ENCODE measurements at places on chromosomes 5 and 9.

DNA sequence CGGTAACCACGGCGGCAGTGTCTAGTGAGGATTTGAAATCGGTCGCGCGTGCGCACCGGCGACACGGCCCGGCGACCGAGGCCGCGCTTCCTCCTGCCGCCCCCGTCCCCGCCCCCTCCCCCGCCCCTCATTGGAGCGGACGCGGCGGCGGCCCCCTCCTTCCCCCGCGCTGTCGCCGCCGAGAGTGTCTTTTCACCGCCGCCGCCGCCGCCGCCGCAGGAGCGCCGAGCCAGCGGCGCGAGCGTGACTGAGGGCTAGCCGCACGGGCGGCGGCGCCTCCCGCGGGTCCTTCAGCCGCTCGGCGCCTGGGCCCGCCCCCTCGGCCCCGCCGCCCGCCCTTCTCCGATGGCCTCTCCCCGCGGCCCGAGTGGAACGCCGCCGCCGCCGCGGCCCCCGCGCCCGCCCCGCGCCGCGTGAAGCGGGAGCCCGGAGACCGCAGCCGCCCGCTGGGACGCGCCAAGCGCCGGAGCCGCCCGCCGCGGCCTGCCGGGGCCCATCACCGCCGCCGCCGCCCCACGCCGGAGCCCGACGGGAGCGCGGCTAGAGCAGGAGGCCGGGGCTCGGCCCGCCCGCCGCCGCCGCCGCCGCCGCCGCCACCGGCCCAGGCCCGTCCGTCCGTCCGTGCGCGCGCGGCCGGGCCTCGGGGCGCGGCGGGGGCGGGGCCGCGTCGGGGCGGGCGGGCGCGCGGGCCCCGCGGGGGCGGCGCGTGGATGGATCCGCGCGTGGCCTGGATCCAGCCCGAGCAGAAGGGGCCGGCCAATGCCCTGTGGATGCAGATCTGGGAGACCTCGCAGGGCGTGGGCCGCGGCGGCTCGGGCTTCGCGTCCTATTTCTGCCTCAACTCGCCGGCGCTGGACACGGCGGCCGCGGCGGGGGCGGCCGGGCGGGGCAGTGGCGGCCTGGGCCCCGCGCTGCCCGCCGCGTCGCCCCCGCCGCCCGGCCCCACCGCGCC, at the start of gene TENT4A:
Gene TENT4A, plus strand, starts transcription at position 159 of the 952 bp plus-strand sequence. Its CDS starts 552 bp downstream, at position 711.
- DNase-seq = no peak

DNA sequence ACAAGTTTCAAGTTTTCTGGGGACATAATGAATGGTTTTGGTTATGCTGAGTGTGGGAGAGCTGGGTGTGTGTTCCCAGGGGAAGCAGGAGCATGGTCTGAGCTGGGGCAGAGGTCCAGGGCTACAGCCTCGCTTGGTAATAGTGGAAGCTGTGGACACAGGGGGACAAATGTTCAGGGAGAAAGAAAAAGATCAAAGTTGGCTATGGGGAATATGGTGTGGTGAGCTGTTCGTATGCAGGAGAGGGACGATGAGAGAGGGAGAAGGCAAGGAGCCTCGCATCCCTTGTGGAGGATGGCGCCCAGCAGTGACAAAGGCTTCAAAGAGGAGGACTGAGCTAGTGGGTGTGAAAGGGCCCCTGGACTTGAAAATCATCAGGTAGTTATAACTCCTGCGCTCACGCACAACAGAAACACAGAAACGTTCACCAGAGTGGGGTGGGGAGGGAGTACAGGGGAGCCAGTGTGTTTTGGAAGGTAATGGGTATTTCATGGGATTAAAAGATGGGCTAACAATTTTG, 77.2 kb downstream of the TENT4A start:
- no peak for DNase-seq

- peak; percentile 98 for DNase-seq
Measured at GRCh38 chr9:120730654-120731514, 16.6 kb upstream of the MEGF9 start.

DNA sequence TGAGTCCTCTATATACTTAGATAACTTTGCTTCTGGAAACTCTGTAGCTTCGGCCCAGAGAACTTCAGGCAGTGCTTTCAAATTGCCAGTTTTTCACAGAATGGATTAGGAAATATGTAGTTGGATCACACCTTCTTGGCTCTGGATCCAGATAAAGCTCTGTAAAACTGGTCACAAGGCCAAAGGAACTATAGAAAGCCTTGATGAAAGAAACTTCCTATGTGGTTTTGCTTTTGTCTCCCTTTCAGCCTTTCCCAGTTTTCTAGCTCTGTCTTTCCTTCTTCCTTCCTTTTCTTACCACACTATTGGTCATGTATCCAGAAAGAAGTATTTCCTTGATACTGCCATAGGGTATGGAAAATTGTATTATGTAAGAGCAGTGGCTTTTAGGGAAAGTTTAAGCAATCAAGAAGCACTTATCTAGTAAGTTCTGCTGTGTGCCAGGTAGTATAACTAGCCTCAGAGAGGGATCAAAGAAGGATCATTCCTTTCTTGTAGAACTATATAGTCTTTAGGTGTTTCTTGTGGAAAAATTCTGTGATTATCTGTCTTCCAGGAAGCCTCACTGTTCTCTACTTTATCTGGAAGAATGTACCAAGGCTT, 6.3 kb downstream of the GPR21 start:
- no peak for DNase-seq

DNA sequence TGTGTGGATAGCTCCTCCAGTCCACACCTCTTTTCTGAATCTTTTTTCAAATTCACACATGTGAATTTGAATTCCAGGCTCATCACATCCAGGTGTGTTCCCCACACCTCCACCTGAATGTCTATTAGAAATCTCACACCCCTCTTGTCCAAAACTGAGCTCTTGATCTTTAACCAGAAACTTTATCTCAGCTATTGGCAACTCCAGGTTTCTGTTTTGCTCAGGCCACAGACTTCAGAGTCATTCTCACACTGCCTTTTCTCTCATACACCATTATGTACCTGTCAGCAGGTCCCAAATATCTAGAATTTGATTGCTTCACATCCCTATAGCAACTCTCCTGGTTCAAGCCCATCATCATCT, 11.6 kb downstream of the NIPSNAP3B start:
- no peak for DNase-seq

GRCh38 chr9:107874591-107875369, 385.2 kb upstream of the KLF4 start:
- no peak for DNase-seq

DNA sequence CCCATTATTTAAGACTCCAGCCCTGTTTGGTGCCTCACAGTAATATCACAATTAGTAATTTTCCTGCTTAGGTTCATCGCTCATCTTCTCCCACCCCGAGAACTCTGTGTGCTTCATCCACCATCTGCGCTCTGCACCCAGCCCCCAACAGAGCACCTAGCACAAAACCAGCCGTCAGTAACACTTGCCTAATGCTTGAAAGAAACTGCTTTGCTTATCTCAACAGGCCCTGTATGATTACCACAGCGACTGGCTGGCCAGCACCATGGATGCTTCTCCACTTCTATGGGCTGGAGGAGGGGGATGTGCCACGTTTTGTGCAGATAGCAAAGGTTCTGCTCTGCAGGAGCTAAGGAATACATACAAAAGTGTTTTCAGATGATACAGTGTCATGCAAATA, 166.8 kb downstream of the SPOCK1 start:
- DNase-seq = no peak

GRCh38 chr5:128534726-128535125, 3.3 kb downstream of the FBN2 start:
- DNase-seq = no peak

- DNase-seq = no peak
Measured at GRCh38 chr5:15241216-15241821, 258.7 kb upstream of the FBXL7 start.

GRCh38 chr5:162132348-162132747, 64.8 kb downstream of the GABRG2 start:
- DNase-seq = no peak

- no peak for DNase-seq
Measured at GRCh38 chr9:98909935-98910334, 33.8 kb upstream of the COL15A1 start.

DNA sequence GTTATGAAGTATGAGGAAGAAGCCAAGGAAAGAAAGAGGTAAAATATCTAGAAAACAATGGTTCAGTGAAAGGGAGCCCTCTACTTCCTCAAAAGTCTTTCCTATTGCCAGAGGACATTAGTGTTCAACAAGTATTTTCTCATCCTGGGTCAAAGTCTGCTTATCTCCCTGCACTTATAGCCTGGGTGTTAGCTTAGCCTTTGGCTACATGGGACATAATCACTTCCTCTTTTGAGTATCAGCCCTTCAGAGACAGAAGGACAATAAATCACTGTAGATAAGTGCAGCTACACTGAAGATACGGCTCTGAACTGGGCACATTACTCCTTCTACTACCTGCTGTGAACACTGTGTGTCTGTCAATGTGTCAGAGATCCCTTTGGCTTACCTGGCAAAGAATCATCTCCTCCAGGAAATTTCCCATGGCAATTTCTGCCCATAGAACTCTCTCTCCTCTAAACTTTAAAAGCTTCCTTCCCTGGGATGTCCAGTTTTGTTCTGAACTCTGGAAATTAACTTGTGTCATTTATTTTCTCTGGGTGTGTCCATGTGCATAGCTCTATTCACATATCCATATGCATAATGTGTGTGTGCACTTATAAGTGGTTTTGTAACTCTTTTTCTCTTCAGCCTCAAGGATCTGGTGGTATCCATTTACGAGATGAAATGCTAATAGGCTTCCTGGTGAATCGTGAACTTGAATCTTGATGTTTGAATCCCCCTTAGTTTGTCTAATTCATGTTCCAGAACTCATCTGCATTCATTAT, 30.0 kb upstream of the RECK start:
- no peak for DNase-seq

DNA sequence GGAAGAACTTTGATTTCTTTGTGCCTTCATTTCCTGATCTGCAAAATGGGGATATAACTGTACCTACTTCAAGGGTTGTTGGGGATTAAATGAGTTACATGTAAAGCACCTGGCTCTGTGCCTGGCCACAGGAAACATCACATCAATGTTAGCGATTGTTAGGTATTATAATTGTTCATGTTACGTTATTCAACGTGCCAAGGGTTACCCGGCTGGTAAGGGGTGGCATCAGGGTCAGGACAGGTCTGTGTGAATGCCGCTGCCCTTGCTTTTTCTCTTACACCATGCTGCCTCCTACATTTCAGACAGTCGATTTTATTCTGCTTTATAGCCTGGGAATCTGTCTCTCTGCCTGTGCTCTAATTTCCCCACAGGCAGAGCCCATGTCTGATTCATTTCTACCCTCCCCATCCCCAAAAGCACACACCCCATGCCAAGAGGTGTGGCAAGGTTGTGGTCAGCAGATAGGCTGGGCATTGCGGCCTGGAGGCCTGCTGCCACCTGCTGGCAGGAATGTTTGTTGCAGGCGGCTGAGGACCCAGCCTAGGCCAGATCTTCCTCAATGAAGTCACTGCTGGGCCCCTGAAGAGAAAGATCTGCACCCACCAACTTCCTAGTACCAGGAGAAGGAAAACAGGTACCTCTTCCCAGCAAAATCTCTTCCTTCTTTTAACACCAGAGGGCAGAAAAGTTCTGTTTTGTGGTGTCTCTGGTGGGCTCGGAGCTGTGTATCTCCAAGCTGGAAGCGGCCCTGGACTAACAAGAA, 5.3 kb downstream of the ANKS6 start:
- peak; percentile 100 for DNase-seq

- DNase-seq = no peak
Measured at GRCh38 chr9:113391917-113392316, 9.2 kb downstream of the ALAD start.

DNA sequence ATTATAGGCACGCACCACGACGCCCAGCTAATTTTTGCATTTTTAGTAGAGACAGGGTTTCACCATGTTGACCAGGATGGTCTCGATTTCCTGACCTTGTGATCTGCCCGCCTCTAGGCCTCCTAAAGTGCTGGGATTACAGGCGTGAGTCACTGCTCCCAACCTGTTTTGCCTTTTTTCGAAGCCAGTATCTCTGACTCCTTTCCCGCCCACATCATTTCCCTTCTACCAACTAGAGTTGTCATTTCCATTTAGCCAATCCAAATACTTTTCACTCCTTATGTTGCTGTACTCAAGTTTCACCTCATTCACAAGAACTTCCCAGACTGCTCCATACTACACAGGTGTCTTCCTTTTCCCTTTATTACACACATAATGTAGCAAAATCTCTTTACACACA, 502.6 kb upstream of the CDH6 start:
- no peak for DNase-seq
